ENCODE measurements at places on chromosomes 4 and X. TPM values are rescaled to one million over a fixed set of nuclear protein-coding genes. Genes with fewer than 3 reads are reported as not detected.

Gene PDZD4
- total RNA-seq: 2.8 TPM

Gene GPR50
- total RNA-seq: not detected

Gene EREG
- 0.04 TPM for total RNA-seq

Gene YY2
- 2.3 TPM for total RNA-seq

Gene ARMCX4
- total RNA-seq: 0.94 TPM

Gene DMRTC1B
- not detected for total RNA-seq

Gene CCNB3
- 0.75 TPM for total RNA-seq

Gene ABLIM2
- not detected for total RNA-seq

Gene CCDC120
- 0.48 TPM for total RNA-seq

Gene CBR4
- total RNA-seq: 13.1 TPM

Gene SSX1
- total RNA-seq: 0.72 TPM

Gene ARSJ
- 16.6 TPM for total RNA-seq

Measured in A375 (cell line).